Smooth muscle cell of the coronary artery (primary cell): ENCODE measurements at places on chromosomes 1 and 21. TPM values are rescaled to one million over a fixed set of nuclear protein-coding genes. Genes with fewer than 3 reads are reported as not detected.

ANKRD34A gene
- 0.15 and 0.35 TPM in 2 replicates for total RNA-seq

TENT5C gene
- 0.75 and 2.2 TPM in 2 replicates for total RNA-seq

C1orf232 gene
- total RNA-seq, result not detected in 2 replicates

KRTAP12-2 gene
- total RNA-seq, result not detected in 2 replicates

VASH2 gene
- 0.30 and 0.94 TPM in 2 replicates for total RNA-seq

SELL gene
- total RNA-seq, result 2.3 TPM in 1 of 2 replicates, not detected in the other

SLAMF8 gene
- not detected in 2 replicates for total RNA-seq

AADACL4 gene
- total RNA-seq, result not detected in 2 replicates

PCAT6 gene
- 0.30 TPM in 1 of 2 replicates, not detected in the other for total RNA-seq

CCDC24 gene
- 2.2 and 3.1 TPM in 2 replicates for total RNA-seq

S100A10 gene
- total RNA-seq, result 109 and 170 TPM in 2 replicates

SNX7 gene
- 41.9 and 81.5 TPM in 2 replicates for total RNA-seq

SELP gene
- 1.7 TPM in 1 of 2 replicates, not detected in the other for total RNA-seq

ZNF281 gene
- total RNA-seq, result 15.9 and 19.1 TPM in 2 replicates

MRPL37 gene
- total RNA-seq, result 25.7 and 47.0 TPM in 2 replicates

RAB3B gene
- total RNA-seq, result 3.7 and 11.7 TPM in 2 replicates

DYRK3 gene
- 14.0 and 19.7 TPM in 2 replicates for total RNA-seq

PARP1 gene
- 75.8 and 95.9 TPM in 2 replicates for total RNA-seq

SH2D5 gene
- 1.5 and 2.4 TPM in 2 replicates for total RNA-seq

CC2D1B gene
- total RNA-seq, result 16.0 and 26.0 TPM in 2 replicates

DIO1 gene
- not detected in 2 replicates for total RNA-seq

EFNA3 gene
- 0.35 and 0.90 TPM in 2 replicates for total RNA-seq

S100B gene
- 0.38 and 0.59 TPM in 2 replicates for total RNA-seq

ANGPTL3 gene
- not detected in 2 replicates for total RNA-seq

AMY1B gene
- total RNA-seq, result not detected in 2 replicates

RHD gene
- not detected in 2 replicates for total RNA-seq

SMCP gene
- 0.35 TPM in 1 of 2 replicates, not detected in the other for total RNA-seq

FAM167B gene
- total RNA-seq, result 1.6 and 2.7 TPM in 2 replicates

RGS7 gene
- 0.15 and 2.8 TPM in 2 replicates for total RNA-seq

EPHA10 gene
- total RNA-seq, result not detected in 2 replicates

NR1I3 gene
- not detected in 2 replicates for total RNA-seq

C1orf21 gene
- 13.8 and 15.8 TPM in 2 replicates for total RNA-seq

PADI4 gene
- not detected in 2 replicates for total RNA-seq

DMRTA2 gene
- 0.08 TPM in 1 of 2 replicates, not detected in the other for total RNA-seq

TTC4 gene
- total RNA-seq, result 13.0 and 13.5 TPM in 2 replicates

CELA3B gene
- not detected in 2 replicates for total RNA-seq

TTC39A gene
- 0.35 and 0.60 TPM in 2 replicates for total RNA-seq

CFHR5 gene
- total RNA-seq, result not detected in 2 replicates

ASPM gene
- total RNA-seq, result 0.47 and 6.1 TPM in 2 replicates

GJA8 gene
- not detected in 2 replicates for total RNA-seq

CHI3L1 gene
- 0.15 and 231 TPM in 2 replicates for total RNA-seq

ZNF695 gene
- total RNA-seq, result 1.8 and 2.0 TPM in 2 replicates

PTGFR gene
- 7.8 and 58.9 TPM in 2 replicates for total RNA-seq

DISC1 gene
- total RNA-seq, result 5.3 and 6.1 TPM in 2 replicates

LCE1F gene
- total RNA-seq, result not detected in 2 replicates

HMGCS2 gene
- not detected in 2 replicates for total RNA-seq

CD34 gene
- total RNA-seq, result 0.82 and 0.90 TPM in 2 replicates

IGSF3 gene
- 0.47 and 1.1 TPM in 2 replicates for total RNA-seq

ZFP69B gene
- total RNA-seq, result 1.1 and 7.2 TPM in 2 replicates

KIF21B gene
- under 0.01 and 0.23 TPM in 2 replicates for total RNA-seq

SPRR5 gene
- total RNA-seq, result not detected in 2 replicates

HPDL gene
- total RNA-seq, result 0.12 and 1.1 TPM in 2 replicates

RGS18 gene
- not detected in 2 replicates for total RNA-seq

MMEL1 gene
- total RNA-seq, result 0.60 TPM in 1 of 2 replicates, not detected in the other

PLA2G5 gene
- 1.4 and 3.0 TPM in 2 replicates for total RNA-seq

NLRP3 gene
- 0.23 TPM in 1 of 2 replicates, not detected in the other for total RNA-seq

S100A11 gene
- 27.1 and 58.7 TPM in 2 replicates for total RNA-seq

OR10R2 gene
- total RNA-seq, result not detected in 2 replicates

AK4 gene
- 31.3 and 32.6 TPM in 2 replicates for total RNA-seq
